Thoracic aorta (tissue), 2 donors: ENCODE measurements at places on chromosomes 12 and 14.

DNA sequence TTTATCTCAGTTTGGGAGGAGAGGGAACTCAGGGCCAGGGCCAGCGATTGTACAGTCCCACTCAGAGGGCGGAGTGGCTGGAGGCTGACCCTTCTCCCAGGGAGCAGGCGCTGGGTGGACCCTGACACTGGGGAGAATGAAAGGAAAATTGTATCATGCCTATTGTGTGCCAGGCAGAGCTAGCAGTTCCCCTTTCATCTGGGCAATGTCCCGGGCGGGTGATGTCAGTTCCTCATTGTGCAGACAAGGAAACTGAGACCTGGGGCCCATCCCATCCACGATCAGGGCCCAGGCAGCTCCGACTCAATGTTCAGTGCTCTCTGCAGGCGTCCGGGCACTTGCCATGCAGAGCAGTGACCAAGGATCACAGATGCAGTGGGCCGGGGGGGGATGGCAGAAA is 101.9 kb upstream of the RTL1 start:
- no peak for DNase-seq

DNA sequence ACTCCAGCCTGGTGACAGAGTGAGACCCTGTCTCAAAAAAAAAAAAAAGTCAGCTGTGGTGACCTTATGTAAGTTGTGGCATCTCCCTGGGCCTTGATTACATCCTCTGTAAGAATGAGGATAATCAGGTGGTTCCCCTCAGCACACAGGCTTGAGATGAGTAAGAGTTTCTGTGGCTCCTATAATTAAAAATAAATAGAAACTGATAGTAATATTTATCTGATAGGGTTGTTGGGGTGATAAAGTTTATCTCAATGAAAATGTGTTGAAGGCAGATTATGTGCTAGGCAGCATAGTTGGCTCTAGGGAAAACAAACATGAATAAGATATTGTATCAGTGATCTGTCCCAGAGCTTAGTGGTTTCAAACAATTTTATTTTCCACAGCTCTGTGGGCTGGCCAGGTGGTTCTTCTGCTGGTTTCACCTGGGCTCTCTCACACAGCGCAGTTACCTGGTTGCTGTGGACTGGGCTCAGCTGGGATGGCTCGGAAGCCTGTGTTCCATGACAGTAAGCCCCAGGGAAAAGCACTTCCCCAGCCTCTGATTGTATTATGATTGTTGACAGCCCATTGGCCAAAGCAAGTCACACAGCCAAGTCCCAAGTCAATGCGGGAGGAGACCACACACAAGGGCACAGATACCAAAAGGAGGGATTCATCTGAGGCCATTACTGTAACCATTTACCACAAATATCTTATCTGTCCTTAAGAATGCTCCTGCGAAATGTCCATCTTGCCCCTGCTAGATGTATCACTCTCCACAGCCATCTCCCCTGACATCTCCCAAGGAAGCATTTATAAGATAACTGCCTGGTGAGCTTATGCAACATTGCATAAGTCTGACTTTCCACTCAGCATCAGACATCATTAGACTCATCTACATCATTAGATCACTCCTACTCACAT is 151.7 kb downstream of the NUAK1 start:
- no peak for DNase-seq

DNA sequence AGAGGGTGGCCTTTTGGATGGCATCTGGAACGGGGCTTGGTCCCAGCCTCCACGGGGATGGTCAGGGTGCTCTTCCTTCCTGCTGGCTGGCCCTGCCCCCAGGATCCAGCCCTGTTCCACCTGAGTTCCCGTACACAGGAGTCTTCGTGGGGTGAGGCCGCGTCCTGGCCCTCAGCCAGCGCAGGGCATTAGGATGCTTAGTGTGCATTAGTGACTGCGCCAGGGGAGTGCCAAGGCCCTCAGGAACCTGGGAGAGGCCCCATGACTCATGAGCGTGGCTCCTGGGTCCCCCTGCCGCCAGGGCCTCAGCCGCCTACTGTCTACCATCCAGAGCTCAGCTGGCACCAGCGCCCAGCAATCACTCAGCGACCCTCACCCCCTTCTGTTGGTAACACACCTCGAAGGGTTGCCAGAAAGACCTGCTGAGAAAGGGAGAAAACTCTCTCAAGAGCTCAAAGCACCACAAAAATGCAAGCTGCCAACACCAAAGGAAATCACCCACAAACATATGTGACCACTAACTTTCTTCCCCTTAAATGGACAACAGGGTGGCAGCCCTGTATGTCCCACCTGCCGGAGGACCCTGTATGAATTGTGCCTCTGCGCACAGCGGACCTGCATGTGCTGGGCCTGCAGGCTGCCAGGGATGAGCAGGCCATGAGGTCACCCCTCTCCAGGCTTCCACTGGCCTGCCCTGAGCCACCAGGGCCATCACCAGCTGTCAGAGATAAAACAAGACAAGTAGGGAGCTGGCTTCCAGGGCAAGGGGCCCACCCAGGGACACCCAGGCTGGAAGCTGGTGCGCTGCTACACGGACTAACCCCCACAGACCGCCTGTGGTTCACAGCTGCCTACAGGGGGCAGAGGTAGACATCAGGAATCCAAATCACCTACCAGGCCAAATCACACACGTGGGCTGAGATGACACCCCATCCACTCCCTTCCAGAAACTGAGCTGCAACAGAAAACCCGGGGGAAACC is 28.7 kb downstream of the CCDC85C start:
- DNase-seq: no peak

DNA sequence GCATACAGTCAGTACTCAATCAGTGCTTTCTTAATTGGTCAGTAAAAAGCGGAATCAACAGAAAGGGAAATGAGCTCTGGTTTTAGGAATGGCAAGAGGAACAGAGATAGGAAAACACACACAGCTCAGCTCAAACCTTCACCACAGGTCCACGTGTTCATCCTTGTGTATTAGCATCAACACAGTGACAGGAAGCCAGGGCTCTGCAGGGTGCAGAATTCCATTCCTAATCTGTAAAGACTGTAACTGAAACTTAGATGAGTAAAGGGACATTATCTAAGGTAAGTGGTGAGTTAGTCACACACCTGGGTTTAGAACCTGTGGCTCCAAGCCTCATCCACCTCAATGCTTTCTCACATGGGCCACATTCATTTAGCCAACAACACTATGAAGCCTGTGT is 1242.2 kb upstream of the TMEM132C start:
- DNase-seq: no peak
